ENCODE measurements at places on chromosomes 5 and 9.

- no peak for DNase-seq
Measured at GRCh38 chr5:168608386-168608785, 29.2 kb upstream of the PANK3 start.

DNA sequence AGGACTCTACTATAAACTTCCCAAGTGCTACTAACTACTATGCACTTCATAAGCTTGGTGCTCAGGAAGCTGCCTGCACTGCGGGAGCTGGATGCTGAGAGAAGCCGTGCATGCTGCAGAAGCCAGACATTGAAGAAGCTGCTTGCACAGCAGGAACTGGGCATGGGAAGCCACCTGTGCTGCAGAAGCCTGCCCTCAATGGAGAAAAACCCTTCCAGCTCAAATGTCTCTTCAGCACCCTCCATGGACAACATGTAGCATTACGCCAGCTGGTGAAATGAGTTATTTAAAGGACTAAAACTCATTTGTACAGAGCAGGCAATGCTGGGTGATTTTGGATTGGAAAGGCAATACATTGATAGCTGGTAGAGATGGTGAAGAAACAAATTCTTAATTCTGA lies 247.2 kb downstream of the KIF4B start:
- no peak for DNase-seq

- no peak for DNase-seq
Measured at GRCh38 chr9:116325924-116326323, 172.3 kb downstream of the PAPPA start.

DNA sequence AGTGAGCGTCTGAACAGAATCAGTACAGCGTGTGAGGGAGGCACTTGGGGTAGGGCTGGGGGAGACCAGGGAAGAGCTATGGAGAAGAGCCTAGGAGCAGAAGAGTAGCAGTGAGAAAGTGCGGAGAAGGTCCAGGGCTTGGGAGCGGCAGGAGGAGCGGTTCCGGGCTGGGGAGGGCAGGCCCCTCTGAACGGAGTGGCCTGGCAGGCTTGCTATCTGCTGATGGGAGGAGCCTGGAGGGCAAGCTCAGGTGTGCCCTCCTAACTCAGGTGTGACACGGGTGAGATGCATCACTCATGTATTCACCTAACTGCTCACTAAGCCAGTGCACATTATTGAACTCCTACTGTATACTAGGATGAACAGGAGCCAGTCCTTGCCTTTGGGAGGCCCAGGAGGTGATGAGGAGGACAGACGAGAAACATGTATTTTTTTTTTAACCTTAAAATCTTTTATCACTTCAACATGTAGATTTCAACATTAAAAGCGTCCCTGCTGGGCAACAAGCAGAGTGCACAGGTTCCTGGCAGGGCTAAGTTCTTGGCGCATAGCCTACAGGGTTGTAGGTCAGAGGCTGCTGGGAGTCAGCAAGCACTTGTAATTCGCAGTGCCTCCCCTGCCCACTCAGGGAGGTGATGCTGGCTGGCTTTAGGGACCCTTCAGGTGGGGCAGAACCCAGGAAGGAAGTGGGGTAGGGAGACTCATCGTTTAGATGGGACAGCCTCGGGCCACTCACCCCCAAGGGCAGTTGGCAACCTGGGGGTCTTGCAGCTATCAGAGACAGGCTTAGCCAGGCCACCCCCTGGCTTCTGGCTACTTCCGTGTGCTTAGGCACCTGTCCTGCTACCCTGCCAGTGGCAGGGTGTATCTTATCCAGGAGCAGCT lies 55.5 kb downstream of the TMOD1 start:
- DNase-seq: no peak

GRCh38 chr9:118711843-118712242 lies 657.4 kb downstream of the BRINP1 start:
- DNase-seq: no peak

DNA sequence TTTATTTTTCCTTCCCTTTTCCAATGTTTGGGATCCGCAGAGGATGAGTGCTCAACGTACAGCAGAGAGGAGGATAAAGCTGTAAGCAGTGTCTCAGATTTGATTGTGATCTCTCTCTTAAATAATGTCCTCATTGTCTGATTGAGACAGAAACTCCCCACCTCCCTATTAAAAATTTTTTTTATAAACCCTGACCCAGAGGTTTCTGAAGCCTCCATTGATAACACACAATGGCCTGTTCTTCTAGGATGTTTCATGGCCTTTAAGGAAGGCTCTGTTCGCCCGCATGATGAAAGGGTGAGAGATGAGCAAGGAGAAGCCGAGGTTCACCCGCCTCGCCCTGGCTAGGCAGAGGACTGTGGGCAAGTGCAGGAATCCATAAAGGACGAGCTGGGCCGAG lies 138.2 kb upstream of the GAS1 start:
- DNase-seq: no peak

DNA sequence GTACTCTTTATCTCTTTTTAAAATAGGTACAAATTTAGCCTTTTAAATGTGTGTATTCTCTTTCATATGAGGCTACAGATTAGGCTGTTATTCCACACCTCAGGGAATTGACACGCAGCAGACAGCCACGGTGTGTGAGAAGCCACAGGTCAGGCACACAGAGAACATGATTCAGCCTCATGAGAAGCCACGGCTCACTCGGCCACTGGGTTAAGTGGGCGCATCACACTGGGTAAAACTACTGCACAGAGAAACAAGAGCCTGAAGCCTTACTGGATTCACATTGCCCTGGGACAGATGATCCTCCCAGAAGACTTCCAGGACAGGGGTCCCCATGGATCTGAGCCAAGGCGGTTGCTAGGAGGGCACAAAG lies 28.2 kb downstream of the LPCAT1 start:
- no peak for DNase-seq

GRCh38 chr5:112865128-112865527 lies 4.0 kb downstream of the SRP19 start:
- no peak for DNase-seq

GRCh38 chr5:111530298-111530740 lies 18.0 kb upstream of the STARD4 start:
- no peak for DNase-seq

GRCh38 chr5:66351813-66352212 lies 207.7 kb downstream of the SREK1 start:
- no peak for DNase-seq

GRCh38 chr5:127870914-127871313 lies 167.7 kb downstream of the CCDC192 start:
- DNase-seq: no peak

GRCh38 chr5:80064124-80064523 lies 29.0 kb downstream of the THBS4 start:
- DNase-seq: no peak

GRCh38 chr5:16992006-16992405 lies 55.9 kb upstream of the MYO10 start:
- no peak for DNase-seq

DNA sequence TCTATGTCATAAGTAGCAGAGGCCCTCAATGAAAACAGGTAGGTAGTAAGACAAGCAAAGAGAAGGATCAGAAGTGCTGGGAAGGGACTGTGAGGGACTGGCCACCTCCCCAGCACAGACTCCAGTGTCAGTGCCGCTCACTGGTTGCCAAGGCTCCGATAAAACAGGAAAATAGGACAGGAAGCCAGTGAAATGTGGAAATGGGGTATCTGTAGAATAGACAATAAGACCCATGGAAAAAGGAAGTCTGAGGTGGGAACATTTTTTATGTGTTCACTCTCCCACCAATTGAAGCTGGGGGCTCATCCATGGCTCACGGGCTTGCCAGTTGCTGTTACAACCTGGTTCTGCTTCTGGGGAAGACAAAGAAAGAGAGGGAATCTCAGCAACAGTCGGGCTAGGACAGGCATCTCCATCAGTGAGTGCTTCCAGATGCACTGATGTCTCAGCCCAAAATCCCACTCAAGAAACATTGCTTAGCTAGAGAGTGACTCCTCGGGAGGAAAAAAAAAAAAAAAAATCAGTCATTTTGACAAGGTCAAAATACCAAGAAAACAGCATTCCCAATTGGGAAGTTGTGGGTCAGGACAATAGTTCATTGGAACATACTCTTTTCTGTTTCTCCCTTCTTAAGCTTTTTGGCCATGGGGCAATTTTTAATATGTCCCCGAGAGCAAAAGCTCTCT lies 27.6 kb upstream of the NFIB start:
- no peak for DNase-seq

DNA sequence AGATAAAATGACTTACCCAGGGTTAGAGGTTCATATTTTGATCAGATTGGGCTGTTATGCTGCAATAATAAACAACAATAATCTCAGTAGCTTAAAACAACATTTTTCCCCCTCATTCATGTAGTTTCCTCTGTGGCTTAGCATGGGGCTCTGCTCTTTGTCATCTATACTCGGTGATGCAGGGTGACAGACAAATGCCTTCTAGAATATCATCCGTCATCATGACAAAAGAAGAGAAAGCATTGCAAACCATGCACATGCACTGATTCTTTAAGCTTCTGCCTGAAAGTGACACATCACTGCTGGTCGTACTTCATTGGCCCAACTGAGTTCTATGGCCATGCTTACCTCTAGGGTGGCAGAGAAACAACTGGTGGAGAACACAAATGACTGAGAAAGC lies 58.8 kb upstream of the MAMDC2 start:
- DNase-seq: no peak

DNA sequence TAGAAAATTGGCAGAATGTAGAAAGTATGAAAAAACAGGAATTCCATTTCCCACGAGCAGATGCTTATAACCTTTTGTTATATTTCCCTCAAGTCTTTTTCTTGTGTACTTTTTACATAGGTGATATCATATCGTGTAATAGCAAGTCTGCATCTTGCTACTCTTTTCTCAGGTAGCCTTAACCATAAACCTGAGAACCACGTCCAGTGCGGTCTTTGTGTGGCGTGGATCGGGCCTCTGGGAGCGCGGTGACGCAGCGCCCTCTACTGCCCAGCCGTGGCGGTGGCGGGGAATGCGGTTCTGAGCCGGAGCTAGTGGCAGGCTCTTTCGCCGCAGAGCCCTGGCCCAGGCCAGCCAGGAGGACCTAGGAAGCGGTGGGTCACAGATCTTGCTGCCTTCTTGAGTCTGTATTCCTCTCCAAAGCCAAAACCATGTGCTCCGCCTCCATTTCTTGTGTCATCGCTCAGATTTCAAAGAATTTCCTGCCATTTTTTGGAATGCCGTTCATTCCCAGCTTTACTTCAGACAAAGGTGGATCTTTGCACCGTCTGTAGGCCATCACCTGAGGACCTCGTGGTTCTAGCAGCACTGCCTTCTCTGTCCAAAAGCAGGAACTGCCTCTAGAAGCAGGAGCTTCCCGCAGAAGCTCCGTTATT lies 71.9 kb downstream of the MVB12B start:
- no peak for DNase-seq

DNA sequence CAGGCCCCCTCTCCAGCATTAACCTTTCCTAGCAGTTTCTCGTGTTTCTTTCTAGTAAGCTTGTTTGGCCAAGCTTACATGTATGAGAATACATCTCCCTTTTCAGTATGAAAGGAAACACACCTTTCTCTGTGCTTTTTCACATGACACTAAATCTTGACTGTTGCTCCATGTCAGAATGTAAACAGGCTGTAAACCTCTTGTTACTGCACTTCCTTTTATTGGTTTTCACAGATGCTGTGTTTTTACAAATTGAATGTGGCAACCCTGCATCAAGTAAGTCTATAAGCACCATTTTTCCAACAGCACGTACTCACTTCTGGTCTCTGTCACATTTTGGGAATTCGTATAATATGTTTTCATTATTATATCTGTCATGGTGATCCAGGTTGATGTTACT lies 2.2 kb upstream of the CANX start:
- DNase-seq: no peak

- no peak for DNase-seq
Measured at GRCh38 chr5:38923661-38924451, 78.0 kb downstream of the OSMR start.

DNA sequence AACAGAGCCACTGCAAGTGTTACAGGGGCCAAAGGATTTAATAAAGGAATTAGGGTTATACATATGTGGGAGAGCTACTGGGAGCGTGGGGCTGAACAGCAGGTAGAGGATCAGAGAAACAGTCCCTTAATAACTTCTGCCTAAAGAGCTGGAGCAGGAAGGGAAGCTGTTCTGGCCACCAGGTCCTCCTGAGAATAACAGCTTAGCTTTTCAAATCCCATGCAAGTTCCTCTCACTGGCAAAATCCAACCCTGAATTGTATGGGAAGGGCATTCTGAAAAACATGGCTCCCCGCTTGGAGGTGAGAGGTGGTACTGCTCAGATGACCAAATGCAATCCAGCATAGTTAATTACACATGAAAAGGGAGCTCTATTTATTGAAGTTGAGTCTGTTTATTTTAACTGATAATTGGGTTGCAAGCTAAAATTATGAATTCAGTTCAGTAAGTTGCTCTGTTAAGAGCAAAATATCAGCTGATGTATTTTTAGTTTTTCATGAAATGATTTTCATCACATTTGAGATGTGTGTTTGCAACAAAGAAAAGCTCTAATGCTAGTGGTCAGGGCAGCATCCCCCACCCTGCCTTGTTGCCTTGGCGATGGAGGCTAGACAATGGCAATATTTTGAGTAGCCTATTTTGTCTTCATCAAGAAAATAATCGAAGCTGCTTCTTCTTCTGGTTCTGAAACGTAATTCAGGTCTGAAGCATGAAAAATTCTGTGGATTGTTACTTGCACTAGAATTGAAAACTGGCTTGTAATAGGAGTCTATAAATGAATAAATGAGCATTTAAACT lies 58.4 kb upstream of the SH3GL2 start:
- no peak for DNase-seq

DNA sequence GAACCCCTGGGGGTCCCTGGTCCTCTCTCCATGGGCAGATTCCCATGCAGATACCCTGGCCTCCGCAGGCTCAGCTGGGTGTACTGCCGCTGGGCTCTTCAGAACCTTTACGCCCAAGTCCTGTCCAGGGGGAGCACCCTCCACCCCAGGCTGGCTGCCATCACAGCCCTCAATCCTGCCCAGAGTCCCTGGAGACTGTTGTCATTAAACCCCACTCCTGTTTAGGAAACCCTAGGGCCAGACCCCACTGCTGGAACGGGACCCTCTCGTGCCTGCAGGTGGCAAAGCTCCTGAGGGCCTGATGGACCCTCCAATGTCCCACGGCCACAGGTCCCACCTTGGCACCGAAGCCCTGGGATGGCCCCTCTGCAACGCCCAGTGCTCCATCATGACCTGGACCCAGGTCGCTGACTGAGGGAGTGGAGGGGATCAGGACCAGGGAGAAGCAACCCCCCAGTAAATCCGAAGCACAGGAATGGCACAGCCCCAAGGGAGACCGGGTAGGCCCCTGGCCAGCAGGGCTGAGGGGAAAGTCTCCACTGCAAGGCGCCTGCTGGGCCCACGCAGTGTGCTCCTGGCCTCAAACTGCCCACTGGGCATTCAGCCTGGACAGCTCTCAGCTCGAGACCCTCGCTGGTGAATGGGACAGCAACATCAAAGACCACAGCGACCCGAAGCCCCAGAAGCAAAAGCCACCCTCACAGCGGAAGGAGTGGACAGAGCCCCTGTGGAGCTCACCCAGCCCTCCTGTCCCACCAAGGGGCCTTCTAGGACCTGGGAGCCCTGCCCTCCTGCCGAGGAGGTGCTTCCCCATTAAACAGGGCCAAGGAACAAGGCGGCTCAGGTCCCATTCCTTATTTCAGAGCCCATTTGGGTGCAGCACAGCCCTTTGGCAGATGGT lies 8.3 kb downstream of the ZDHHC11B start:
- no peak for DNase-seq

- DNase-seq: no peak
Measured at GRCh38 chr5:80960531-80961375, 590 bp downstream of the RASGRF2 start.

Measured in cortex of kidney (tissue), 1 donor.